ENCODE measurements at places on chromosomes 12 and 14.

DNA sequence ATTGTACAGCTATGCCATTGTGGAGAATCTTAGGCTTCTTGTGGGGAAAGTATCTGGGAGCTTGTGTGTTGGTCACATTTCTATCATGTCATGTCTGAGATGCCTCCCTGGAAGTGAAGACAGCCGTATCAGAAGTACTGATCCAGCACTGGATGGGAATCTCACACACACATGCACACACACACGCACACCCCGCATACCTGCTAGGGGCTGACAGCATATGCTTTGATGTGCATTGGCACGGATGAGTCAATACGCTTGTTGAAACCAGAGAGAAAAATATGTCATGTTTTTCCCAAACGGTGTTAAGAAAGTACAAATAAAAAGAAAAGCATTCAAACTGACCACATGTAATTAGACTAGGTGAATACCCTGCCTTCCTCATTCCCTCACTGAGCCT lies 260.8 kb downstream of the KTN1 start:
- DNase-seq: no peak

DNA sequence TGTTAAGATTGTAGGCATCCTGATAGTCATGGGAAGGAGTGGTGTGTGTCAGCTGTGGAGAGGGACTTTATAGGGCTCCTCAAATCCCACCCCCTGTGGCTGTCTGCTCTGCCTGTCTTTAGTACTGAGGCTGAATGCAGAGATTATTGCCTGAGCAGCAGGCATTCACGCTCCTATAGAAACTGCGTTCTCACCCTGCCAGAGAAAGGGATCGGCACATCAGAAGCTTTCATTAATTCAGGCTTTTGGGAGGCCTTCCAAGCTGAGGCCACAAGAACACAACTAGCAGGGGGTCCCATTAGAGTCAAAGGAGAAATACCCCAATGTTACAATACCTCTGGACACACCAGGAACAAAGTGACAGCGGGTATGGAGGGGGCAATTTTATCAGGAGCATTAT lies 12.6 kb downstream of the KCNK10 start:
- no peak for DNase-seq

DNA sequence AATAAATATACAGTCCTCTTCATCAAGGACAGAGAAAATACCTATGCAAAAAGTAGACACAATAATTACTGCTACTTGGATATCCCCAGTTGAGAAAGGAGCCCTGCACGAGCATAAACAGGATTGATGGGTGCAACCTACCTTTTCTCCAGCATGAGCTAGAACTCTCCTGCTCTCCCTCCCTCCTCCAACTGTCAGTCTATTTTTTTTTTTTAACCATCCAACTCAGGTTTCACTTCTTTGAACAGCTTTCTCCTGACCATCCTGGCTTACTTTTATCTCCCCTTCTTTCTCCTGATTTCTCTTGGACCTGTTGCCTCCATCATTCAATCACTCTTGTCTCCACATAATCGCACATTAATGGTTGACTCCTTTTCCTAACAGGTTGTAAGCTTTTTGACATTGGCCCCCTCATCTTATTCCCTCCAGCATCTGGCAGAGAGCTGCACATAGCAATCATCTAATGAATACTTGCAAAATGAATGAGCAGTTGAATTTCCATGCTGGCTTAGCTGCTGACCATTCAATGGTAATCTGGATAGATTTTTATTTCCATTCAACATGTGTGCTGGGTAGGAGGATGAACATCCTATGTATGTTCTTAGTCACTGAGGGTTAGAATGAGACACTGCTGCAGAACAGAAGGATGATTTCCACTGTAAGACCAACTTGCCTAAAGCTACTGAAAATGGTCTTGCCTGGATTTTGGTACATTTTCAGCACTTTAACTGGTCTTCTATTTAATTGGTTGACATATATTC lies 24.4 kb downstream of the MYBPC1 start:
- DNase-seq: no peak

- peak; percentile 33 for DNase-seq
These were observed 126.1 kb downstream of the GCH1 start for GRCh38 chr14:54776361-54777001.

DNA sequence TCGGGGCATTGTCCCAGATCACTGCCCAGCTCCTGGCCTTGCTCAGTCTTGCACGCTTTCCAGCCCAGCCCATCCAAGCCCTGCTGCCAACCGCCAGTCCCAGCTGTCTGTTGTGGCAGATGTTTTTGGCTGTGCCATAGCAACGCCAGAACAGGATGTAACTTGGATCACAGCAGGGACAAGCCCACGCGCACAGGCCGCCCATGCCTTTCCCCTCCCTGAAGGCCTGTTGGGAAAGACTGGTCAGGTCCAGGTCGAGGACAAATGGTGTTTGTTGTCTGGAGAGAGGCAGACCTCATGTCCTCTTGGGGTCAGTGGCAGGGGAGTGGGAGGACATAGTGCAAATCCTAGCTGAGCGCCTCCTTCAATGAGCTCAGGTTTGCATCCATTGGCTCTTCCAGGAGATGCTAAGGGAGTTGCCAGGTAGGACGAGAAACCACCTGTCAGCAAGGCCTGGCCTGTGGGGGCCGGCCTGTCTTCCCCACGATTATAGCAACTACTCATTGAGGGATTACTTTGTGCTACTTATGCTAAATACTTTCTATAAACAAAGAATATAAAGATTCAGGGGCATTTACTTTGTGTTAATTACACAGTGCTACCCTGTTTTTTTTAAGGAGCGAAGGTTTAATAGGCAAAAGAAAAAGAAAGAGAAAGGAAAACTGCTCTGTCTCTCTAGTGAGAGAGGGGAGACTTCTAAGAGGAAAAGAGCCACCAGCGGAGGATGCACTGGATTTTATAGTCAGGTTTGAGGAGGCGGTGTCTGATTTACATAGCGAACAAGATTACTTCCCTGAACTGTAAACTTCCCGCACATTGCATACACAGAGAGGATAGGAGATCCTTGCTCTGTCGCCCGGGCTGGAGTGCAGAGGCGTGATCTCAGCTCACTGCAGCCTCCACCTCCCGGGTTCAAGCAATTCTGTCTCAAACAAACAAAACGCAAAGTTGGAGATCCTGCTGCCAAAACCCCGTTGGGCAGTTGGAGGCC lies 42.8 kb upstream of the CORO1C start:
- no peak for DNase-seq

DNA sequence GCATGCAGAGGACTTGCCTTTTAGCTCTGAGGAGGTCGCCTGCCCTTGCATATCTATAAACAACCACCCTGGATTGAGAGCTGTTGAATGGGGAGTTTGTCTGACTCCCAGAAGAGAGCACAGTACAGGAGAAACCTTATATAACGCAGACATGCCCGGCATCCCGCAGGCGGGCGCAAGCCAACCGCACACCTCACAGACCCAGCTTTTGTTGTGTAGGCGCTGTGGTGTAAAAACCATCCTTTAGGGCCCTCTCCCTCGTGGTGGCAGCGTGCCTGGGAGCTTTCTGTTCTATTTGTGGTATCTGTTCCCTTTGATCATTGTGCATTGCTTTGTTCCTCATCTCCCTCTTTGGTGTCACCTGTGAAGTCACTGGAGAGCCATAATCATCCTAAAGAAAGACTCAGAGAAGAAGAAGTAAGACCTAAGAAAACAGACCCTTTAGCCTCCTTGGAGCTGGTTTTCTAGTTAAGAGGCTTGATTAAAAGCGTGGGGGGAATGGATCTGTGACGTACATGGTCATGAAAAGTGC lies 77.7 kb downstream of the ETV6 start:
- DNase-seq: no peak

DNA sequence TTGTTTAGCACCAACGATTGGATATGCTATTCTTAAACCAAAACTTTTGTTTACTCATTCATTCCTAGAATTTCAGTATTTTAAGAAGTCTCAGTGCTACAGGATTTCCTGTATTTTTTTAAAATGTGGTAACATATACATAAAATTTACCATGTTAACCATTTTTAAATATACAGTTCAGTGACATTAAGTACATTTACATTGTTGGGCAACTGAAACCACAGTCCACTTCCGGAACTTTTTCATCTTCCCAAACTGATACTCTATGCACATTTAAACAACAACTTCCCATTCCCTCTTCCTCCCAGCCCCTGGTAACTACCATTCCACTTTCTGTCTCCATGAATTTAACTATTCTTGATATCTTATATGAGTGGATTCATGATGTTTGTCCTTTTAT lies 30.3 kb downstream of the PDE3A start:
- DNase-seq: no peak

- no peak for DNase-seq
These were observed 265.4 kb downstream of the ADGRD1 start for GRCh38 chr12:131218923-131219669.

DNA sequence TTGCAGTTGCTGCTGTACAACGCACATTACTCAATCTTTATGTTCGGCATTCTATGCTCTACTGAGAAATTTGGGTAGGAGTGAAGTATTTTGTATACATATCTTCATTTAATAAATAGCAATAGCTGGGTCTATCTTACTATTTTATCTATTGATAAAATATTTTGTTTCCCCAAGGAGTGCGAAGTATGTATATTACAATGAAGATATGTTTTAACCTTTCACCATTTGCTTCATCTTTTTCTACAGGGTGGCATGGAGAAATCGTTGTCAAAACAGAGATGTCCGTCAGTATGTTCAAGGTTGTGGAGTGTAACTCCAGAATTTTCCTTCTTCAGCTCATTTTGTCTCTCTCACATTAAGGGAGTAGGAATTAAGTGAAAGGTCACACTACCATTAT lies 4.7 kb downstream of the LYZ start:
- no peak for DNase-seq

GRCh38 chr12:18750085-18750484 lies 12.2 kb downstream of the CAPZA3 start:
- no peak for DNase-seq

DNA sequence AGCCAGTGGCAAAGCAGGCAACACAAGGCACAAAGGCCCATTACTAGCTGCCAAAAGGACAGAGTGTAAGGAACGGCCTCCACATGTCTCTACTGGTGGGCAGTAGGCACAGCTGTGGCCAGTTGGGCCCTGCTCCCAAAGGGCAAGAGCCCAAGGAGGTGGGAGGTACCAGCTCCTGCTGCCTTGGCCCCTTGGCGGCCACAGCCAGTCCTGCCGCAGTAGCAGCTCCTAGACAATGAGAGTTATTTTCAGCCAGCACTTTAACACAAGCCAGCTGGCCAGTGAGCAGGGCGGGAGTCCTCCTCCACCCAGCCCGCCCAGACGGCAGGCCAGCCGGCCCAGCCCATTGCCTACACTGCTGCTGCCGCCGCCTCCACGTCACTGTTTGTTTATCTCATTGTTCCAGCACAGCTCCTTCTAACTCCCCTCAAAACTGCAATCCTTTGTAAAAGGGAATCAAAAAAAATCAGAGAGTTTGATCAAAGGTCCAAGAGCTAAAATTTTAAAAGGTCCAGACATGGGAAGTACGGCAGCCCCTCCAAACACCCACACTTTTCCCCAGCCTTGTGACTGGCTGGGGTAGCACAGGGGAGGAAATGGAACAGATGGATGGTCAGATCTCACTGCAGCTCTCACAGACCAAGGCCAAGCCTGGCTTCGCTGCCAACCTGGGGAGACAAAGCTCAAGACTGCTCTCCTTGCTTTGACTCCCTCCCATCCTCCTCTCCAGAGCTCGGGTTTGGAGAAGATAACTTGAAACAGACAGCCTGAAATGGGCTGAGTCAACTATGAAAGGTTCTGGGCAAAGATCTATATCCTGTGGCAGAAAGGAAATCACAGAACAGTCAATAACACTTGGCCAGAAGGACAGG lies 33.5 kb downstream of the FMNL3 start:
- no peak for DNase-seq

- DNase-seq: no peak
These were observed 18.5 kb upstream of the TBPL2 start for GRCh38 chr14:55458800-55459515.

- DNase-seq: no peak
These were observed 55.0 kb upstream of the PSMC1 start for GRCh38 chr14:90201344-90201743.

- no peak for DNase-seq
These were observed 10.8 kb downstream of the P2RX2 start for GRCh38 chr12:132629330-132629729.

DNA sequence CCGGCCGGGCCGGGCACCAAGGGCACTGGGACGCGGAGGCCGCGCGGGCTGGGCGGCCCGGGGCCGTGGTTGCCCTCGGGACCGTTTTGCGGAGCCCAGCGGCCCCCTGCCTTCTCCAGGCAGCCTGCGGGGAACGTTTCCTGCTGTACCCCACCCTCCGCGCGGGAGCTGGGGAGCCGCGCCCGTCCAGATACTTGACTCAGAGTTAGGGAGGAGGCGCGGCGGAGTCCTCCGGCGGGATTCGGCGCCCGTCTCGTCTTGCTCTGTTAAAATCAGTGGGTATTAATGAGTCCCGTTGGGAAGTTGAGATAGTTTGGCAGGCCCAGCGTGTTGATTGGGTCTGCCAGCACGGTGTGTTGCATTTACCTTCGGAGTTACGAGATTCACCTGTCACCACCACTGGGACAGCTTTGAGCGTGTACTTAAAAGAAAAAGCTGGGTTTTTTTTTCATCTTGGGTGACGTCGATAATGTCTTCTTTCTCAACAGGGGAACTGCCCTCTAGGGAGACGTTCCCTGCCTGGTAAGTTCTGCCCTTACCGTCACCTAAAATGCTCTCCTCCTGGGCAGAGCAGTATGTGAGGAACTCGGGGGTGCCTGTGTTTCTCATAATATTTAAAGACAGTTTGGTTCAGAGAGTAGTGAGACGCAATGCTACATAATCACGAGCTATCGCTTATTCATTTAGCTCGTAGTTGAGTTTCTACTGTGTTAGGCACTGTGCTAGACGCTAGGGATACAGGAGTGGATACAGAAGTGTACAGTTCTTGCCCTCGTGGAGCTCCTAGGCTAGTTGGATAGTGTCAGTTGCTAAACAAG lies 596 bp downstream of the DLST start:
- DNase-seq: peak; percentile 32

GRCh38 chr14:59785629-59786028 lies 84.9 kb downstream of the RTN1 start:
- DNase-seq: no peak

DNA sequence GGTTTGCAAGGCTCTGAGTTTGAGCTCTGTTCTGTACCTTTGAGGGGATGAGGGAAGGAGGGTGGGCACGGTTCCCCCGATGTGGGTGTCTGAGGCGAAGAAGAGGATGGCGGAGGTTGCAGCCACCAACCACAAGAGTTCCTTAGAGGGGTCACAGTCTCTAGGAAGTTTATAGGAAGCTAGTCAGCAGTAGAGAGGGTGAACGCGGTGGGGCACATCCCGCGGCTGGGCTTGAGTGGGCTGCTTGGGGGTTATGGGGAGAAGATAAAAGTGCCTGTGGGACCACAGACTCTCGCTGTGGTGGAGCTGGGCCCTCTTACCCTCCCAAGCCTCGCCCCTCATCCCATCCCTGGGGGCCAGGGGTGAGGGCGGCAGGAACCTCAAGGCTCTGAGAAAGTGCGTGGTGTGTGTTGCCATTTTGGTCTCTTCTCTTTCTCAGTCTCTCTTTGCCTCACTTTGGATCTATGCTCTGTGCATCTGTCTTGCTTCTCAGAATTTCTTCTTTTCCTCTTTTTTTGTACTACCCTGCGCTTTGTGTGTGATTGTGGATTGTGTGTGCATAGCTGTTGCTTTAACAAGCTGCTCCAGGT lies 2.7 kb downstream of the CD4 start:
- DNase-seq: no peak

GRCh38 chr12:12663644-12664294 lies 32.2 kb downstream of the GPR19 start:
- no peak for DNase-seq

GRCh38 chr12:78420991-78421390 lies 443.6 kb upstream of the SYT1 start:
- no peak for DNase-seq

All from effector memory CD8-positive, alpha-beta T cell (primary cell).